Activated CD4-positive, alpha-beta T cell treated with anti-CD3 and anti-CD28 coated beads for 1 hour (primary cell): ENCODE measurements at places on chromosomes 13 and 19.

DNA sequence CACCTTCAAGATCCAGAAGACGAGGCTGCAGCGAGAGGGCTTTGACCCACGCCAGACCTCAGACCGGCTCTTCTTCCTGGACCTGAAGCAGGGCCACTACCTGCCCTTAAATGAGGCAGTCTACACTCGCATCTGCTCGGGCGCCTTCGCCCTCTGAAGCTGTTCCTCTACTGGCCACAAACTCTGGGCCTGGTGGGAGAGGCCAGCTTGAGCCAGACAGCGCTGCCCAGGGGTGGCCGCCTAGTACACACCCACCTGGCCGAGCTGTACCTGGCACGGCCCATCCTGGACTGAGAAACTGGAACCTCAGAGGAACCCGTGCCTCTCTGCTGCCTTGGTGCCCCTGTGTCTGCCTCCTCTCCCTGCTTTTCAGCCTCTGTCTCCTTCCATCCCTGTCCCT is 7.0 kb upstream of the PGLS start:
- DNase-seq = no peak

GRCh38 chr13:64457976-64458375 is 2772.2 kb downstream of the PCDH9 start:
- no peak for DNase-seq

- no peak for DNase-seq
Measured at GRCh38 chr13:80086304-80086721, 254.6 kb downstream of the SPRY2 start.

DNA sequence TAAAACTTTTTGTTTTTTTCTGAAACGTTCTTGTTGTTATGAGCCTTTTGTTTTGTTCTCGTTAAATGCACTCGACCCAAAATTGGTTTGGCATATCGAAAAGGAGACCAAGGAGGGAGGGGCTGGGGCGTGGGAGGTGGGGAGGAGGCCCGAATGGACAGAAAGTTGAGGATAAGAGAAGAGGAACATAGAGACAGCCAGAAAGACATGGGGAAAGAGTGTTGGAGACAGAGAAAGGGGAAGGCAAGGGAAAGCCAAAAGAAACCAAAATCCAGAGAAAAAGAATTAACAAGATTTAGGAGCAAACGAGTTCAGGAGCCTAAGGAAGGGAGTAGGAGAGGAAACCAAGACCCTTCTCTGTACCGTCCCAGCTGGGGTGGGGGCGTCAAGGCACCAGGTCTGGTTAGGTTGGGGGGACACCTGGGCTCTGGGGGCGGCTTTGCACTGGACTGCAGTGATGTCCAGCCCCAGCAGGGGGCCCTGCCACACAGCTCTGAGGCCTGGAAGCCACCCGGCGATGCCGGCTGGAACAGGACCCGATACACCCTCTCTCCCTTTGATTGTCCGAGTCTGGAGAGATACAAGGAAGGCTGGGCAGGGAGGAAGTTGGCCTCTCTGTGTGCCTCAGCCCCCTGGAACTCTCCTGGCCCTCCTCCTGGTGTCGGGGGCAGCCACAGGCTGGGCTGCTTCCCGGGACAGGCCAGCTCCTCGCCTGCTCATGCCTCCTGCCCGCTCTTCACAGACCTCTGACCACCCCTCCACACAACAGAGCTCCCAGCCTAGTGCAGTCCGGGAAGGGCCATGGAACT is 11.6 kb upstream of the ASF1B start:
- DNase-seq = peak; percentile 35

- DNase-seq = no peak
Measured at GRCh38 chr19:3573162-3573857, 566 bp downstream of the HMG20B start.

GRCh38 chr13:112709825-112710783 is 20.3 kb downstream of the ATP11A start:
- DNase-seq = no peak

DNA sequence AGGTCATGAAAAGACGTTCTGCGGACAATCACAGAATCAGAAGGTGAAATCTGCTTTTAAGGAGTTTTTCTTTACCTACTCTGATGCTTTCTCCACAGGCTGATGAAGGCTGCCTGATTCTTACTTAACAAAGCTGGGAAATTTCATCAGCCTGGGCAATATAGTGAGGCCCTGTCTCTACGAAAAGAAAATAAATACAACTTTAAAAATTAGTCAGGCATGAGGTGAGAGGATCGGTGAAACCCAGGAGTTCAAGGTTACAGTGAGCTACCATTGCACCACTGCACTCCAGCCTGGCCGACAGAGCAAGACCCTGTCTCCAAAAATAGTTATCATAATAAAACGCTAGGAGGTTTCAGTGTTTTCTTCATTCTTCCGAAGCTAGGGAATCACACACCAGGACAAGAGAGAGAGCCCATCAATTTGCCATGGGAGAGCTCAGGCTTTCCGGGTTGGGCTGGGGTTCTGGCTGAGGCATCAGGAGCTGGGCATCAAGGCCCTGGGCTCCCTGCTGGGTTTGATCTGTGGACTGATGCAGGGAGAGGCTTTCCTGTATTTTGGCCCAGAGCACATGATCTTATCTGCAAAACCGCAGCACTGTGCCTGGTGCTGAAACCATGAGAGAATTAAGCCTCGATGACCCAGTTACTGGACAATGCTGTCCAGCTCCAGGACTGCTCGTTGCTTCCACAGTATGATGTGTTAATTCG is 25.1 kb upstream of the CEBPG start:
- no peak for DNase-seq

DNA sequence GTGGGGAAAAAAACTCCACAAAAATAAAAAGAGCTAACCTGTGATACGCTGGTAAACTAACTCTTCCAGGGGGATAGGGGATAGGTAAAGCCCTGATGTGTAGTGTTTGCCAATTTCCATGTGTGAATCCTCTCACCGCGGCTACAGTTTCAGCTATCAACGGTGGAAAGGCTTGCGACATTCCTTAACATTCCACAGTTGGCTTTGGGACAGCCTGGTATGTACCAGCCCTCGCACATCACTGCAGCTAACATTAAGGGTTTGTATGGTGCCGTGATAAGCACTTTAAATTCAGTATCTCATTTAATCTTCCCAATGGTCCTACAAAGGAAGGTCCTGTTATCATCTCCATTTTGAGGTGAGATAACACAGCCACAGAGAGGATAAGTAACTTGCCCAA is 112.4 kb downstream of the KATNAL1 start:
- no peak for DNase-seq

DNA sequence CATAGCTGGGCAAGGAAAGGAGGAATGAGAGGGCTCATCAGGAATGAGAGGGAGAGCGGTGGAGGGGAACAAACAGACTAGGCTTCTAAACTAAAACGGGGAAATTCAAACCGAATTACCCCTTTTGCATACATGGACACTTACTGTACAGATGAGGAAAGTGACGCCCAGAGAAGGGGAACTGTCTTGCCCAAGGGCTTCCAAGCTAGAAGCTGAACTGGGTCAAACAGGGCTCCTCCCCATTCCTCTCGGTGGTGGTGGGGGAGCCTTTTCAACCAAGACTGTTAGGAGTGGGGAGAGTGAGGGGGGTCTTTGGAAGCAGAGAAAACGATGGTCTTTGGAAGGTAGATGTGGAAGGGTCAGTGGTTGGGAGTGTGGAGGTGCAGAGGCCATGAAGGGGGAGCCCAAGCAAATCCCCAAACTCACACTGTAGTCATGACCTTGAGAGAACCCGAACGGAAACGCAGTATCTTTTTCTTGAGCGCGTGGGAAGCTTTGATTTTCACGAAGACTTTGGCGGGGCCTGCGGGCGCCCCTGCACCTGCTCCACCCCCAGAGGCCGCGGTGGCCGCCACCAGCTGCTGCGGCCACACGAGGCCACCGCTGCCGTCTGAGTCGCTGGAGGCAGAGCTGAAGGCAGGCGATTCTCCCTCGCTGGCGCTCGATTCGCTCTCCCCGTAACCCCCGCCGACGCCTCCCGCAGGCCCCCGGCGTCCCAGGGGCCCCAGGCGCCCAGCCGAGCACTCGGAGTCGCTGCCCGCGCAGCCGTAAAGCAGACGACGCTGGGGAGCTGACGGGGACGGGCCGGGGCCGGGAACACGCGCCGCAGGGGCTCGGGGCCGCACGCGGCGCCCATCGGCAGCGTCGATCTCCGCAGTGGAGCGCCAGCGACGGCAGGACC is 12.3 kb upstream of the GNG8 start:
- no peak for DNase-seq

DNA sequence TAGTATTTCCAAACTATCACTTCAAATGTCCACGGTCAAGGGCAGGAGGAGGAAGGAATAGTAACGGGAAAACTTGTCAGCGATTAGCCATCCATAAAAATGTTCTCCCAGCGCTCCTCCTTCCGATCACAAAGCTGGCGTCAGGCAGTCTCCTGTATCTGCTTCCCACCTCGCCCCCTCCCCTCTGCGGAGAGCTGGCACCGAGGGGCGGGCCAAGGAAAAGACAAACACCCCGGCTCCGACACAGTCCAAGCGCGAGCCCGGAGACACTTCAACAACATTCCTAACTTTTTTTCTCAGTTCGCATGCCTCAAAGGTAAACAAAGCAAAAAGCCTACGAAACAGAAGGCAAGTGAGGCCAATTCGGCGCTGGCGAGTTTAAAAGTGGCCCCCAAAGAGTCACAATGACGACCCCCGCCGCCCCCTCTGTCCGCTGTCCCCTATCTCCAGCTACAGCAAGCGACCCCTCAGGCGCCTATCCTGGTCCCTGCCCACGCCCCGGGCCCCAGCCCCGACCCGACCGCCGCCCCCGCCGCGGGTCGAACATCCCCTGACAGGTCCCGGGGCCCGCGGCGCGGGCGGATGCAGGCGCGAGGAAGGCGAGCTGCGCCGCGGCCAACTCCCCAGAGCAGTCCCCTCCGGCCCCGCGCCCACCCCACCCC is 736 bp downstream of the SMAD9 start:
- no peak for DNase-seq

DNA sequence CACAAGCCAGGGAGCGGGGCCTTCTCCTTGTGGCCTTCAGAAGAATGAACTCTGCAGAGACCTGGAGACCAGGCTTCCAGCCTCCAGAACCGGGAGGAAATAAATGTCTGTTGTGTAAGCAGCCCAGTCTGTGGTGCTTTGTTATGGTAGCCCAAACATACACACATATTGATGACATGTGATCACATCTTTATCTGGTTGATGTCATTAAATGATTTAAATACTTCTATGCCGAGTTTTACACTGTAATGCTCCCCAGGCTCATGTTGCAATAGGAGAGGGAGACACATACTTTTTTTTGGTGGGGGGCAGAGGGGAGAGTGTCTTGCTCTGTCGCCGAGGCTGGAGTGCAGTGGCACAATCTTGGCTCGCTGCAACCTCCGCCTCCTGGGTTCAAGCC is 188.0 kb upstream of the IRS2 start:
- no peak for DNase-seq

GRCh38 chr13:83007226-83007625 is 875.0 kb downstream of the SLITRK1 start:
- no peak for DNase-seq

- no peak for DNase-seq
Measured at GRCh38 chr13:98462946-98463345, 114.0 kb downstream of the STK24 start.

DNA sequence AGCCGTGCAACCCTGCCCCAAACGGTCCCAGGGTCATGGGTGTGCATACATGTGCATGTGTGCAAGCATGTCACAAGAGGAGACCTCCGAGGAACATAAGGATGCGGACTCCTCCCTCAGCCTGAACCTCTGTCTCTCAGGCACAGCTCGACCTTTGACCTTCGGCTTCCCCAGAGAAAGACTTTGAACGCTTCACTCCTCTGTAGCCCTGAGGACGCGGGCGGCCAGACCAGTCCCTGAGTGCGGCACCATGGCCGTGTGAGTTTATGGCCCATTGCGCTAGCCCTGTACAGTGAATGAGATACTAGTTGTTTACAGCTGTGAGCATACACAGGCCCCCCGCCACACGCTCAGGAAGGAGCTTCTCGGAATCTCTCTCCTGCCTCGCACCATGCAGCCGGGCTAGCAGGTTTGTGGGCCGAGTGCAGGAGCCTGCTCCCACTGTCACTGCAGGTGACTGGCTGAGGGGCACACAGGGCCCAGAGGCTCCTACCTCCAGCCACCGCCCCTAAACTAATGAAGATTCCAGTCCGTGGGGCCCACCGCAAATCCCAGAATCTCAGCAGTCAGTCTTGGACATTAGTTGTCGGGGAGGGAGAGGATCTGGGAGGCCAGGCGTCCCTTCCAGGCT is 10.8 kb downstream of the RASA3 start:
- no peak for DNase-seq

GRCh38 chr19:44640518-44640917 is 3.2 kb upstream of the PVR start:
- DNase-seq = no peak

DNA sequence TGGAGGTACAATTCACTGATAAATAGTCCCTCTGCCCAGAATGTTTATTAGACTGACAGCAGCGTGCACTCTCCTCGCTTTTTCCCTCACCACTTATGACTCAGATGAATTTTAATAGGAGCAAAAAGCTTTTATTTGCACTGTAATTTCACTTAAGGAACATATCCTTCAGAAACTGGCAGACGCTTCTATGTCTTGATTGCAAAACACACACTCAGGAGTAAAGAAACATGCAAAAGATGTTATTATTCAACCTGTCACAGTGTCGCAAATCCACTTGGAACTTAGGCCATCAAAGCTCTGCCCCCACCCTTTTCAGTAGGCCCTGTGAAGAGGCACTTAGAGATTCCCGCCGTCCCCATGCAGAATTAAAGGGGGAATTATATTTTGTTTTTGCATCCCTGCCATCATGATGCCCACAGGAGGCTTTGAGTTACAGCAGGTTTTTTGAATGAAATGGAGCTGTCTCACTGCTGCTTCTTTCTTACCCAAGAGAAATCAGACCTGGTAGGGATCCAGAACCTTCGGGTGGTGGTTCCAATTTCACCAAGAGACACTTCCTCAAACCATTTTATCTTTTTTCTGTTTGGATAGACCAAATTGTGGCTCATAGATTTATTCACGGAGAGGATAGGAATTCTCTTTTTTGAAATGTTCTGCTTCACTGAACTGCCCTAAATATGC is 74.5 kb downstream of the GGACT start:
- no peak for DNase-seq

- DNase-seq = peak; percentile 68
Measured at GRCh38 chr19:2636897-2637683, 65.4 kb downstream of the GNG7 start.

DNA sequence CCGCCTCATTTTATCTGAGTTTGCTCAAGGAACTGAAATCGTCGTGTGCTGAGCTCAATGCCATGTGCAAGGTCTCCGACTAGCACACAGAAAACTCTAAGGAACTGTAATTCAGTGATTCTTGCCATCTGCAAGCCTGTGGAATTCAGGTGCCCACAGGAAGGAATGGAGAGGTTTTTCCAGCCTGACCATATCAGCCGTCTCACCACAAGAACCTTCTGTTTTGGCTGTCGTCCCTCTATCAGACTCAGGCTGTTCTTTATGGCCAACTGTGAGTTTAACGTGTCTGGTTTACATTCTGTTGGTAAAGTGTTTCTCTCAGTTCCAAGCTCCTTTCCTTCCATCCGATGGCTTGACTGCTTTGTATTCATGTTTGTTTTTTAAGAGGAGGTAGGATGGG is 293.5 kb downstream of the SPRY2 start:
- no peak for DNase-seq
